Ovary (tissue), 10 donors: ENCODE measurements at places on chromosomes 12 and 14.

DNA sequence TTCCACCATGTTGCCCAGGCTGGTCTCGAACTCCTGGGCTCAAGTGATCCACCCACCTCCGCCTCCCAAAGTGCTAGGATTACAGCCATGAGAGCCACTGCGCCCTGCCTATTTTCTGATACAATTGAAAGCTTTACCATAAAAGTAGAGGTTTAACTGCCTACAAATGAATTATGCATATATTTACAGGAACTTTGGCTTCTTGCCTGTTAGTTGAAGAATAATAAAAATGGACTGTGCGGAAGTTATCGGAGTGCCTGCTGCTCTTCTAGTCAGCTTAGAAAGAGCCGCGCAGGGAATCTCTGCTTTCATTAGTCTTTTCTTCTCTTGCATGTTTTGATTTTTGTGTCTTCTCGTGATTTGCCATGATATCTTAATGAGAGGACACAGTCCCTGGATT, 34.5 kb downstream of the PPP2R5C start:
- no peak for DNase-seq

DNA sequence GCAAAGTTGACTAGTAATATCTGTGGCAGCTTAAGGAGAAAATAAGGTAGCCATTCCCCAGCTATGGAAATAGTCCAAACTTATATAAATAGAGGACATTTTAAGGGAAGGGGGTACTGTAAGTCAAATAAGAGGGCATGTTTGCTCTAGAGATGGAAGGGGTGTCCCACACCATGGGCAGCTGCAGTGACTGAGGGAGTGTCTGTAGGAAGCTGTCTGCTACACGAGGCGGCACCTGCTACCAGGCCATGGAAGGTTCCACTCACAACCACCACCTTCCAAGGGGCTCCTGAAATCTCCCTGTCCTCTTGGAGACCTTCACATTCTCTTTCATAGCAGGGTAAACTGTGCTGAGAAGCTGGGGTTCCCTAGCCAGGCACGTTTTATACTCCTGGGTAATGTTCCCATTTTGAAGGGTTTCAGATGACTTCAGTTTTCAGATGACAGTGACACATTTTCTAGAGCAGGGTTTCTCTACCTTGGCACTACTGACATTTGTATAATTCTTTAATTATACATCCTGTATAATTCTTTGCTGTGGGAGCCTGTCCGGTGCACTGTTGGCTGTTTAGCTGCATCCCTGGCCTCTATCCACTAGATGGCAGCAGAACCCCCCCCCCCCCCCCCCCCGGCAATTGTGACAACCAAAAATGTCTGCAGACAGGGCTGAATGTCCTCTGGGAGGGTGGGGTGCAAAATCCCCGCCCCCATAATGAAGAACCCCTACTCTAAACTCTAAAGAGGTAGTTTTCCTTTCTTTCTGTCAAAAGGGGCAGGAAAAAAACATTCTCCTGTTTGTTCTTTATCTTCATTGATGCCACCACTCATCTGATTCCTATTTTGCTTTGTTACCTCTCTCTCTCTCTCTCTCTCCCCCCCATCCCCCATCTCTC, 11.6 kb upstream of the SMCO2 start:
- peak; percentile 30 for DNase-seq

GRCh38 chr12:230925-231671, 17.1 kb upstream of the SLC6A12 start:
- no peak for DNase-seq

DNA sequence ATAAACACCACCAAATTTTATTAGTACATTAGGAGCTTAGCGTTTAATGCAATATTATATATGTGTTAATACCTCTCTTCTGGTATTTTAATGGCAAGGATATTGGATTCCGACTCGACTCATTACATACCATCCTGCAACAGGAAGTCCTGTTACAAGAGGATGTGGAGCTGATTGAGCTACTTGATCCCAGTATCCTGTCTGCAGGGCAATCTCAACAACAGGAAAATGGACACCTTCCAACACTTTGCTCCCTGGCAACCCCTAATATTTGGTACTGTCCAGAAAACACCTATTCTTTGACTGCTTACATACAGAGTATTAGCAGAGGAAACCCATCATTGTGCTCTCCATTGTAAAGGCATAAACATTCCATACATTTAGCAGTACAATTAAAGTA, 45.2 kb downstream of the VEZT start:
- DNase-seq: no peak

GRCh38 chr14:91354979-91355685, 62.5 kb downstream of the CCDC88C start:
- DNase-seq: no peak
